NCI-H1048 (cell line): ENCODE measurements at places on chromosomes 4 and X.

- DNase-seq = no peak
These were observed 118.4 kb downstream of the APBB2 start for GRCh38 chr4:41095973-41096372.

- DNase-seq = no peak
These were observed 317 bp downstream of the CMC4 start for GRCh38 chrX:155070663-155070974.

- DNase-seq = no peak
These were observed 53.8 kb downstream of the RAP1GDS1 start for GRCh38 chr4:98314791-98315565.

GRCh38 chr4:53905941-53906377 lies 158.4 kb downstream of the CHIC2 start:
- DNase-seq = no peak

GRCh38 chr4:91114386-91114785 lies 987.2 kb downstream of the CCSER1 start:
- no peak for DNase-seq

DNA sequence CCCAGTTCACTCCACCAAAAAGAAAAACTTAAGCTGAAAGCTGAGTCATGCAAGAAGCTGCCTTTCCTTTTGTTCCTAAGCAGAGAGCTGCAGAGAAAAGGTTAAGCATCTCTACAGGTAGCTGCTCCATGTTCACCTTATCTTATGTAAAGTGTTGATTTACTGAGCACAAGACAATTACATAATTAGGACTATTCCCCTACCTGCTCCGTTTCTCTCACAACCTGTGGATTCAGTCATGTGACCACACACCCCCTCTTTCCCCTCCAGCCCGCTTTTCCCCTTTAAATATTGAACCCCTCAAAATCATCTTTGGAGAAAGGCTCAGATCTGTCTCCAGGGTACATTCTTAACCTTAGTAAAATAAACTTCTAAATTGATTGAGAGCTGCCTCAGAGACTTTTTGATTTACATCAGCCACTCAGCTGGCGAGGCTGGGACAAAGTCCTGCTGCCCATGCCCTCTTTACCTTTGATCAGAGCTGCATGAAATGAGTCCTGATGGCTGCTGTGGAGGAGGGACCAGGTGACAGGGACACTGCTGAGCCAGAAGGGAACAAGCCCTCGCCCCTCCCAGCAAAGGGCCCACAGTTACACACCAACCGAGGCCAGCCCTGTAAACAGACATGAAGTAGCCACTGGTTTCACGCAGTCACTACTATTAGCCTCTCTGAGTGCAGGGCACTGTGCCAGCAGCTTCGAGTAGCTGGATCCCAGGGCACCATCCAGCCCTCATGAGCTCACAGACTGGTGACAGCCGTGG lies 53.9 kb upstream of the C4orf50 start:
- no peak for DNase-seq

DNA sequence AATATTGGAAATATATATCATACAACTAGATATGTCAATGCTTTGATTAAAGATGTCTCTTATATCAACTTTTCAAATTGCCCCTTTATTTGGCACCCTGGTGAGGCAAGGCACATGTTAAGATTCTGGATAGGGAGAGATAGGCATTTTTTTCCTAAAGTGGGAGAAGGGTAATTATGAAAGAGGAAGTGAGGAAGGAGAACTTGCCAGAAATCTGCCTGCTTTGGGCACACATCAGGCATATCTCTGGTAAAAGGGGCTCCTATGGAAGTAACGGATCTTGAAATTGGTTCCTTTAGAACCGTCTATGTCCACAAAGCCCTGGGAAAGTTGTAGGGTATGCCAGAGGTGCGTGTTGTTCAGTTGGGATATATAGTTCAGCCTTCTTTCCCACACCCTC lies 5.7 kb downstream of the IL15 start:
- DNase-seq = no peak

- no peak for DNase-seq
These were observed 257.2 kb downstream of the ARHGAP24 start for GRCh38 chr4:85732124-85732523.

DNA sequence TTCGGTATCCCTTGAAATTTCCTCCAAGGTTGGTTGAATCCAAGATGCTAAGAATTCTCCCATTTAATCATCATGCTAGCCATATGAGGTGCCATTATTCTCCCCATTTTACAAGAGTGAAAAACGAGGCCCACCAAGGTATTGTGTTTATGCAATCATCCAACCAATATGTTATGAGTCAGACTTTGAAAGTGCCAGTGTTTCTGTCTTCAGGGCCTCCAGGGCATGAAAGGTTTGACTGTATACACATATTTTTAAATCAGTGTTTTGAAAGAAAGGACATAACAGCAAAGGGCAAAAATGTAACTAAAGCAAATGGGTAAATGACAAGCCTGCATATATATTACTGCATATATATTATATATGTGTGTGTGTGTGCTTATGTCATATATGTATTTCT lies 541.2 kb upstream of the SMIM31 start:
- DNase-seq = no peak

DNA sequence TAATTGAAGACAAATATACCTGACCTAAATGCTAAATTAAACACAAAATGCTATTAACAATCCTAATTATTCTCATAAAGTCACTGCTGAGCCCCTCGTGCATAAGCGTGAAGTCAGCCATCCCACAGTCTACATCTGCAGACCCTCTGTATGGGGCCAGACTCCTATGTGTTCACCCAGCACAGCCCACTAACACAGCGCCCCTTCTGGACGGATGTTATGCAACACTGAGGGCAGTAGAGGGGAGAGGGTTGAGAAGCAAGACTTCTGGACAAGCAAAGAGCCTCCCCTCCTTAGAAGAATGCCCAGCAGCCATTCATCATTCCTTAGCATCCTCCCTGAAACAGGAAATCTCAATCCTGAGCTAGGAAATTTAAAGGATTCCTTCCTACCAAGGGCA lies 7.9 kb downstream of the TRPC3 start:
- no peak for DNase-seq
